ENCODE measurements at places on chromosomes 5 and 9.

GRCh38 chr9:8751406-8751930, 951.9 kb upstream of the DMAC1 start:
- peaks cover 3% of the 10 kb centered on the region for H3K36me3 ChIP-seq
- peak overlapping the region; percentile 87 for H3K27ac ChIP-seq
- DNase-seq = no peak
- peaks cover 47% of the 10 kb centered on the region for H3K4me1 ChIP-seq

DNA sequence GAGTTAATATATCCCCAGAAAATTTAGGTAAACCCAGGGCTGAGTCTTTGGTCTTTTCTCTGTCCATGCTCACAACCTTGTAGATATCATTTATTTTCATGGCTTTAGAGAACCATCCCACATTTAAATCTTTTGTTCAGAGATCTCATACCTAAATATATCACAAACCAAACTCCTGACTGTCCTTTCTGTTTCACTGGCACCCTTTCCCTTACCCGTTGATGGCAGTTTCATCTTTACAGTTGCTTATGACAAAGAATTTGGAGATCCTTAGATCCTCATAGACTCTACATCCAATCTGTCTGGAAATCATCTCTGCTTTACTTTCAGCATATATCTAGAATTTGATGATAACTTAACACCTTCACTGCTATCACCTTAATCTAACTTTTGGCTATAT, 19.2 kb downstream of the RNF180 start:
- DNase-seq = no peak
- H3K4me1 ChIP-seq = no peaks in the 10 kb centered on the region
- H3K27me3 ChIP-seq = no peaks in the 10 kb centered on the region
- no peaks in the 10 kb centered on the region for H3K36me3 ChIP-seq

DNA sequence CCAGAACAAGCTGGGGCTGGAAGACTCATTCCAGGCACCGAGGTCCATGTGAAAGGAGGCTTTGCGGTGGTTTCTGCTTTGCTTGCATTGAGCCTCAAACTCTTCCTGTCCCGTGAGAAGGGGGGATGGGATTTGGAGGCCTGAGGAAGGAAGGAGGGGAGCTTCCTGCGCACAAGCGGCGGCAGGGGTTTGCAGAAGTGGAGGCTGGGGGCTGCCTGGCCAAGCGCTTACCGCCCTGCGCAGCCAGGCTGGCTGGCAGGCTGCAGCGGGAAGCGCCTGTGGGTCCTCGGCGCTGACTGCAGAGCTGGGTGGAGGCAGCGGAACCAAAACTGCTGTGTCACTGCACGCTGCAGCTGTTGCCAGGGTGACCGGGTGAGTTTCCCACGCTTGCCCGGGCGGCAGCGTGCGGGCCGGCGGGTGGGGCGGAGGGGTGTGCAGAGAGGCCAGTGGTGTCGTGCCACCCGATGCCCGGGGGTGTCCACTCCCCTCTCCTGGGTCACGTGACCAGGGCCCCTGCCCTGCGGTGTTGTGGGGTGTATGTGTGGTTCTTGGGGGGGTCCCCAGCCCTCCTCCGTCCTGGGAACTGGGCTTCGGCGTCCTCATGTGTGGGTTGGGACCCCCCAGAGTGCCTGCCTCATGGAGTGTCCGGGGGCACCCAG, 81.0 kb downstream of the RXRA start:
- H3K4me1 ChIP-seq = peaks cover 21% of the 10 kb centered on the region
- peak; percentile 63 for DNase-seq
- H3K27me3 ChIP-seq = no peaks in the 10 kb centered on the region
- peak overlapping the region; percentile 67 for H3K4me3 ChIP-seq

DNA sequence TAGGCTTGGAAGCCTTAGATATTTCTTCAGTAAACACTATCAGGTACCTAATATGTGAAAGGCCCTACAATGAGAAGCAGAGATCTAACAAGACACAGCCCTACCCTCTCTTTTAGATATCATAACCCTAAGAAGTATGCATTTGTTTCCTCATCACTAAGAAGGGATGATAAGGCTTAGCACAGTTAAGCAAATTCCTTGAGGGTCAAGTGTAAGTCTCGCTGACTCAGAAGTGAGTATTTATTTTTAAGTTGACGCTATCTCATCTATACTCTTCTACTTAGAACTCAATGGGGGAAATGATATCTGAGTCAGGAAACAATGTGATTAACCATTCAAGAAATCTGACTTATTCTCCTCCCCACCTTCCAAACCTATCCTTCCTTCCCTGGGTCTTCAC, 149.7 kb downstream of the ESM1 start:
- H3K4me3 ChIP-seq = no peak overlapping the region
- no peaks in the 10 kb centered on the region for H3K27me3 ChIP-seq
- peaks cover 7% of the 10 kb centered on the region for H3K4me1 ChIP-seq
- no peaks in the 10 kb centered on the region for H3K36me3 ChIP-seq
- H3K27ac ChIP-seq = no peak overlapping the region
- no peak for DNase-seq

DNA sequence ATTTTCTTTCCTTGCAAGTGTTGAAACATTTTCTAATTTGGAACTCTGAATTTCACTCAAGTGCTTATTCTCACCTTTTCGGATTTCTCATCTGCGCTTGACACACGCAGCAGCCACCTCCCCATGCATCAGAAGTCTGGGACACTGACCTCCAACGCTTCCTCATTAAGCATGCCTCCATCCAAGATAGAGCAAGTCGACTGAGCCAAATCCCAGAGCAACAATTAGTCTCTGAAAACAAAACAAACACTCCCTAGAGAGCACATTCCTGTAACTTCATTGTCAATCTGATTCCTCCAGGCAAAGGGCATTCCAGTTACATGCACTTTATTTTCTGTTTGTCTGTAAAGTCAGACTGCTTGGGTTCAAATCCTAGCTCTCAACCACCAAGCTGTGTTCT, 5.7 kb downstream of the CD180 start:
- DNase-seq = no peak
- H3K4me3 ChIP-seq = no peak overlapping the region
- H3K4me1 ChIP-seq = peaks cover 11% of the 10 kb centered on the region
- H3K27ac ChIP-seq = no peak overlapping the region
- no peaks in the 10 kb centered on the region for H3K27me3 ChIP-seq
- H3K36me3 ChIP-seq = peaks cover 3% of the 10 kb centered on the region

DNA sequence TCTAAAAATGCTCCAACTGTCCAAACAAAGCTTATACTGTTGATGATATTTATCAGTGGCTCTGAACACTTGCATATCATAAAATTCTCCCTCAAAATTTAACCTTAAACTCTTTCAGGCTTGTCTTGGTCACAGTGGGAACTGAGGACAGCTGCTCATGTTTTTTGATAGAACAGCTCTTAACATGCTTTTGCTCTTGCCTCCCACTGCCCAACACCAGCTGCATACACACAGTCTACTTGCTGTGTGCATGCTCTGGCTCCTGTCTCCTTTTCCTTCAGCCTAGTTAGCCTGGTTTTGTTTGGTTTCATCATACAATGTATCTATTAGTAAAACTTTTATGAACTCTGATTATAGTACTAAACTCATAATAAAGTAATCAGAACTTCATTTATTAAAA, 64.6 kb downstream of the GHR start:
- H3K27ac ChIP-seq = no peak overlapping the region

DNA sequence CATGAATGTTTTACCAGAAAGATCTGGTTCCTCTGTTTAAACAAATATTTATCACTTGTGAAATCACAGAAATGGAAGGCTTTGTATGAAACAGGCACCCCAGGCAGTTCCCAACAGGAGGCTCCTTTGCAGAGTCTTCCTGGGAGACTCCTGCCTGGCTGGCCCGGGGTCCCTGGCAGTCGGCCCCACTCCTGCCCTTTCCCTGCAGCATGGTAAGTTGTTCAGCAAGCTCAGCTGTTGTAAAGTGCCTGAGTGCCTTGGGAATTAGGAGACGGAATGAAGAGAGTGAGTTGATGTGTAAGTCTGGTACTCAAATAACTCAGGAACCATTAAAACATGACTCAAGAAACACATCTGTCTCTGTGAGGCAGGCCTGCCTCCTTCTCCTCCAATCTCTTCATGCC, 17.5 kb upstream of the LHFPL2 start:
- H3K4me3 ChIP-seq = no peak overlapping the region
- no peaks in the 10 kb centered on the region for H3K4me1 ChIP-seq
- no peak overlapping the region for H3K27ac ChIP-seq

DNA sequence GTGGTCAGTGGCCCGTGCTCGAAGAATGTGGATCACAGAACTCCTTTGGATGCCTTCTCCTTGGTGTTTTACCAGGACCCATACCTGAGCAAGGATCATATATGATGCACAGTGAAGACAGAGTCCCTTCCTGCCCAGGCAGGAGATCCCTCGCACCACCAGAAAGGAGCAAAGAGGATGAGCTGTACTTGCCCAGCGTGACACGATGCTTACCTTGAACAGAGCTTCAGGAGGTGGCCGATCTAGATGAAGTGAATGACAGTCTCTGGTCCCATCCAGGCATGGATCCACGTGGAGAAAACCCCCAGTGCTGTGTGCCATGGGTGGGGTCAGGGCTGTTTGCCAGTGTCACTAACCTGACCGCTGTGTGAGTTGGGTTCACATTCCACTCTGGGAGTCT, 455.4 kb downstream of the GADD45G start:
- H3K27me3 ChIP-seq = no peaks in the 10 kb centered on the region
- no peaks in the 10 kb centered on the region for H3K4me1 ChIP-seq
- H3K36me3 ChIP-seq = no peaks in the 10 kb centered on the region
